Endodermal cell (in vitro differentiated cells): ENCODE measurements at places on chromosomes 16 and 17. TPM values are rescaled to one million over a fixed set of nuclear protein-coding genes. Genes with fewer than 3 reads are reported as not detected.

DNA sequence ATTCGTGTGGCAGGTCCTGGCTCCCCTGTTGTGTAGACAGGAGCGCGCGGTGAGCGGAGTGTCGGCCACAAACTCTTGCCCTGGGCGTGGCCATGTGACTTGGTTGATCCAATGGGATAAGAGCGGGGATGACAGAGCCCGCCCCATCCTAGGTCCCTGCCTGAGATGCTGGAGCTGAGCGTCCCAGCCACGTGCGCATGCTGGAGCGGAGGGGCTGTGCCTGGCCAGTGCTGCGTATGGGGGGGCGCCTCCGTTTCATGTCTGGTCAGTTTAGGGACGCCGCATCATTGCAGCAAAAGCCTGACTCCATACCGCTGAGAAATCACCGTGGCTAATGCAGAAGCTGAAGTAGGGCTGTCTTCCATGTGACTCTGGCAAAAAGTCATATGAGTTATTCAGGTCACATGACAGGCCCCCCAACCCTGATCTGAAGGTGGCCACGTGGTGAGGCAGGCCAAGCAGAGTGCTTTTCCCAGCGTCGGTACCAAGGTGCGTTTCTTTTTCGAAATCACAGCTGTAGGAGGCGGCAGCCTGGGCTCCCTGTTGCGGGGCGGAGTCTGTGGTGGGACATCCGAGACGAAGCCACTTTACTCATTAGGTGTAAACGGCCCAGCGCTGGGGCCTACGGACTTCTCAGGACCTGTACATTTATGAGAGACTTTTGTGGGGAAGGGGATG lies 22.5 kb downstream of the HSBP1 start:
- peaks cover 4% of the 10 kb centered on the region for H3K4me1 ChIP-seq
- no peaks in the 10 kb centered on the region for H3K27me3 ChIP-seq
- no peak overlapping the region for H3K27ac ChIP-seq
- DNase-seq = peak; percentile 49

DNA sequence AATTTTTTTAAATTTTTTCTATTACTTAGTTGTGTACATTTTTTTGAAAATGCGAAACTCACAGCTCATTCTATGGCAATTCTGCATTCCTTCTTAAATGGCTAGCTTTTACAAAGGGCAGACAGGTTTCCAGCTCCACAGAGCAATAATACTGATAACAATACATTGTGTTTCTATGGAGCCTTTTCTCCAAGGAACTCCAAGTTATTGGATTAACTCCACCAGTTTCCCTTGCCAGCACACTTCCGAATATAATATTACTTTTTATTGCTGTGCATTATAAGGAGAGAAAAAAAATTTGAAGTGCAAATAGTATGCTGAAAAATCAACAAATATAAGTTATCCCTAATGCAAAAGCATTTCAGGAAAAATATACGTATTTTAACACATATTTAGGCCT lies 127.5 kb upstream of the PSMD7 start:
- no peaks in the 10 kb centered on the region for H3K27me3 ChIP-seq
- H3K36me3 ChIP-seq = no peaks in the 10 kb centered on the region
- H3K27ac ChIP-seq = no peak overlapping the region
- DNase-seq = no peak
- no peak overlapping the region for H3K4me3 ChIP-seq
- H3K4me1 ChIP-seq = no peaks in the 10 kb centered on the region

DNA sequence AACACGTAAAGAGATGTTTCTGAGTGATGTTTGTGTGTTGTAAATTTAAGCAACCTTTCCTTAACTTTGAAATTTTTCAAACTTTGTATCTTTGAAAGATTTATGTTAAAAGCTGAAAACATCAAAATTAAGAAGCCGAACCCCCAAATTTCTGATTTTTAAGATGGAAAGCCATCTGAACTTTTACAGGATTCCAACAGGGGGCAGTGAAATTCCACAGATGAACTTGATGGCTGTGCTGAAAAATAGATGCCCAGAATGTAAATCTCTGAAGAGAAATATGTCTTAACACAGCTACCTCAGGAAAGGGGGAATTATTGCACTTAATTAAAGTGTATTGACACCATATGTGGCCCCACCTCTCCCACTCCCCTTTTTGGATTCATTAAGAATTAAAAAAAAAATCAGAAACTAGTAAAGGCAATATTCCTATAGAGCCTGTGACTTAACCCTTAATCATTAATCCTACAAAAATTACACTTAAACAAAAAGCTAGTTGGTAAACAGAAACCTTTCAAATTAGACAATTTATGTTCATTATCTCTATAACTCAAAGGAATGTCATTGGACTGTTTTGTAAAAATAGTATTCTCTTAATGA lies 597.9 kb downstream of the KCNJ2 start:
- no peak overlapping the region for H3K4me3 ChIP-seq
- H3K27me3 ChIP-seq = no peaks in the 10 kb centered on the region
- H3K4me1 ChIP-seq = no peaks in the 10 kb centered on the region
- H3K27ac ChIP-seq = no peak overlapping the region
- no peak for DNase-seq

The NXN gene
- 177 and 201 TPM in 2 replicates for total RNA-seq

The TPSG1 gene
- not detected in 3 replicates for total RNA-seq

The KRTAP3-1 gene
- total RNA-seq = not detected in 2 replicates

The QRICH2 gene
- 4.2 and 5.0 TPM in 2 replicates for total RNA-seq

The GRIN2C gene
- total RNA-seq = 0.19 to 0.31 TPM in 2 of 3 replicates, not detected in the other

The BRIP1 gene
- 9.8 to 25.5 TPM (median 24.4 TPM) in 3 replicates for total RNA-seq
